ENCODE measurements at places on chromosomes 13 and 19.

DNA sequence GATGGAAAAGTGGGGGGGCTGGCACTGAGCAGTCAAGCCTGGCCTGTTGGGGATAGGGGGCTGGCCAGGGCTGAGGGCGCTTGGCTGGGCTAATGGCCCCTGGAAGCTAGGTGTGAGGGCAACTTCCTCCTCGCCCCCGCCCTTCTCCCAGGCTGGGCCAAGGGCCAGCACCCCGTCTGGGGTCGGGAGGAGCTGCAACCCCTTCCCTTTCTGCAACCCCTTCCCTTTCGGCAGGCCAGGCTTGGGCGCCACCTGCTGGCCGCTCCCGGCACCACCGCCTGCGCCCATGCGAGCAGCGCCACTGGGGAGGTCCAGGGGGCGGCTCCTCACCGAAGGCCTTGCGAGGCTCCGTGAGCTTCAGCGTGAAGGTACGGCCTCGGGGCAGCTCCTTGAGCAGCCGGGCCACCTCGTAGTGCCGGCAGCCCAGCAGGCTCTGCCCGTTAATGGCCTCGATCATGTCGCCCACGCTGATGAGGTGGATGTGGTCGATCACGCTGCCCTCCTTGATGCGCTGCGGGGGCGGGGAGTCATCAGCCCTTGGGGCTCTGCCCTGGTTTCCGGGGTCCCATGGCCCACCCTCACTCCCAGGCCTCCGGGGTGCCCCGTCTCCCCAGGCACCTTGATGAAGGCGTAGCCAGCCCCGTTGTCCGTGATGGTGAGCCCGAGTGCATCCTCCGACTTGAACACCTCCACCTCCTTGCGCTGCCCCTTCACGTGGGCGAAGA lies 5.0 kb upstream of the PTGER1 start:
- no peak for DNase-seq

GRCh38 chr13:20738616-20739015 lies 35.1 kb downstream of the IL17D start:
- no peak for DNase-seq

GRCh38 chr13:48125794-48126228 lies 30.9 kb upstream of the MED4 start:
- DNase-seq, result no peak

- no peak for DNase-seq
Measured at GRCh38 chr19:15995536-15995935, 46.7 kb downstream of the OR10H4 start.

GRCh38 chr19:53865918-53866864 lies 1.5 kb upstream of the MYADM start:
- DNase-seq, result no peak

All from stimulated activated CD8-positive, alpha-beta memory T cell treated with anti-CD3 and anti-CD28 coated beads, Interleukin-15, amount 100 ng/mL, for 4 hours (primary cell).